ENCODE measurements at places on chromosomes 2 and 18.
A peak's percentile ranks its signal among the peaks of the same experiment; 100 is the strongest.

- DNase-seq, result no peak
These were observed 3.7 kb upstream of the GAD1 start for GRCh38 chr2:170812710-170813600.

DNA sequence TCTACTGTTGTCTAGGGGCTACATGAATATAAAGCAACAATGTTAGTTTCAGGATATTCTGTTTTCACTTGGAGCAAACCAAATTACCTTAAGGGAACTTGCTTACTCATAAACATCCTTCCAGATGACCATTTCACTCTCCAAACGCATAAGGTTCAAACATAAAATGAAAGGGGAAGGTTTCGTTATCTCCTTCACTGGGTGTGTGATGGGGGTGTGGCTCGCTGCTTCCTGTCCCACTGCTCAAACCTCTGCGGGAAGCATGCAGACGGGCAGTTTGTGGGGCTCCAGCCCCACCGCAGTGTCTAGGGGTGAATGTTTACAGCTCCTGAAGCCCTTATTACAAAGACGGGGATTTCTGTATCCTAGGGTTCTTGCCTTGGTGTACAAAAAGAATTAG lies 1310.9 kb upstream of the TMEFF2 start:
- no peak for DNase-seq

GRCh38 chr18:45413180-45413836 lies 202.0 kb upstream of the SLC14A2 start:
- DNase-seq, result no peak

GRCh38 chr18:24089076-24089475 lies 49.8 kb upstream of the CABYR start:
- no peak for DNase-seq

DNA sequence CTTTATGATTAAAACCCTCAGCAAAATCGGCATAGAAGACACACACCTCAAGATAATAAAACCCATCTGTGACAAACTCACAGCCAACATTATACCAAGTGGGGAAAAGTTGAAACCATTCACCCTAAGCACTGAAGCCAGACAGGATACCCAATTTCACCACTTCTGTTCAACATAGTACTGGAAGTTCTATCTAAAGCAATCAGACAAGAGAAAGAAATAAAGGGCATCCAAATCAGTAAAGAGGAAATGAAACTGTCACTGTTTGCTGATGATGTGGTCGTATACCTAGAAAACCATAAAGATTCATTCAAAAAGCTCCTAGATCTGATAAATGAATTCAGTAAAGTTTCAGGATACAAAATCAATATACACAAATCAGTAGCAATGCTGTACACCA lies 16.4 kb upstream of the RPRD1A start:
- no peak for DNase-seq

DNA sequence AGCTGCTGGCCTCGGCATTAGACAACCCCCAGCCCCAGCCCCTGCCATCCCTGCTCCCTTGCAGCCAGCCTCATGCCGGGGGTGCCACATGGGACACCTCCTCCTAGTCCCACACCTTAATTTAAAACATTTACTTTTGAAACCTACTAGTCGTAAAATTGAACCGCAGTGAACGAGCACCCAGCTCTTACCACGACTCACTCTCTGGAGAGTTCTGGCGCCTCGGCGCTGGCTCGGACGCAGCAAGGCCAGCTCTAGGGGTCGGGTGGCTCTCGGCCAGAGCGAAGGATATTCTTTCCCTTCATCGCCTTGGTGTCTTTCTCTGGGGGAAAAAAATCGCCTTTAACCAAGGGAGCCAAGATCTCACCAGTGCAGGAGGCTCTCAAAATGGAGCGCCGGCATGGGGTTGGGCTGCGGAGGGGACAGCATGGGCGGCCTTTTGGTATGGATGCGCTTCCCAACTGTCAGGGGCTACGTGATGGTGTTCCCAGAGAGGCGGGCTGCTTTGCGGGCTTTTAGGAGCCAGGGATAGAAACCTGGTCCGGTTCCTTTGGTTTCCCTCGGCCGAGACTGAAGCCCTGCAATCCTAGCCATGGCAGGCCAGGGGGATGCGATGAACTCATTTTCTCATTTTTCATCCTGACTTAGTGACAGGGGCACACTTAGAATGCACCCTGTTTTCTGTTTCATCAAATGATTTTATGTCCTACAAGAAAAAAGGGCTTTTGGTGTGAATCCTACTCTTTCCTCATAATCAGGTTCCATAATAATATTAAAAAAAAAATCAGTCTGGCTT lies 2.0 kb downstream of the HPCAL1 start:
- DNase-seq, result no peak

DNA sequence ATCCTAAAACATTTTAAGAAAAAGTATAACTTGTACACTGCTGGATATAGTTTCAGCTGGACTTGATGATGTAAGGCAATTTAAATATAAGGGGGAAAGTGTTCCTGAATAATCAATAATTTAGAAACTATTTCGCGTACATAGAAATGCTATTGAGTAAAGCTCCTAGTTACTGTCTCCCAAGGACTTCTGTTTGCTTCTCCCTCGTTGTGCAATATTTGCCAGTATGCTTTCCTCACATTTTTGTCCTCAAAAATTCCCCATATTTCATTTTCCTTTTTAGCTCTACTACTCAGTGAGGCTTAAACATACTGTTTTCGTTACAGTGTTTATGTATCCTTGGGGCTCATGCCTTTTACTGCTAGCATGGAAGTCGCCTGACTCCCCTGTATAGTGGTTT lies 36.9 kb downstream of the ATP9B start:
- DNase-seq, result no peak

GRCh38 chr2:138090330-138090729 lies 126.1 kb downstream of the HNMT start:
- DNase-seq, result no peak

DNA sequence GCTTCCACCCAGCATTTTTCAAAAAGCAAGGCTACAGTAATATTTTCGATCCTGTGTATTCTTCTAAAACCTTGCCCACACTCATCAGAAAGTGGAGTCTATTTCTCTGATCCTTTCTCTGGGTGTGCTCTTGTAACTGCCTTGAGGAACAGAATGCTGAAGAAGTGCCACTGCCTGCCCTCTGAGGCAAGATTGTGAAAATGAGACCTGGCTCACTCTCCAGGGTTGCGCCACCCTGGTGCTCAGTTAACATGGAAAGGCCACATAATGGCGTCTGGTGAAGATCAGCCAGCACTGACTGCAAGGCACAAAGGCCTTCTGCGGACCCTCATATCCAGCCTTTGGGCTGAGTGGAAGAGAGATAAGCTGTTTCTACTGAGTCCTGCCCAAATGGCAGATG lies 11.2 kb upstream of the SH3RF3 start:
- DNase-seq, result no peak

- no peak for DNase-seq
These were observed 149.9 kb downstream of the CYRIA start for GRCh38 chr2:16515696-16516095.

- no peak for DNase-seq
These were observed 88.4 kb upstream of the STK17B start for GRCh38 chr2:196259507-196260481.

DNA sequence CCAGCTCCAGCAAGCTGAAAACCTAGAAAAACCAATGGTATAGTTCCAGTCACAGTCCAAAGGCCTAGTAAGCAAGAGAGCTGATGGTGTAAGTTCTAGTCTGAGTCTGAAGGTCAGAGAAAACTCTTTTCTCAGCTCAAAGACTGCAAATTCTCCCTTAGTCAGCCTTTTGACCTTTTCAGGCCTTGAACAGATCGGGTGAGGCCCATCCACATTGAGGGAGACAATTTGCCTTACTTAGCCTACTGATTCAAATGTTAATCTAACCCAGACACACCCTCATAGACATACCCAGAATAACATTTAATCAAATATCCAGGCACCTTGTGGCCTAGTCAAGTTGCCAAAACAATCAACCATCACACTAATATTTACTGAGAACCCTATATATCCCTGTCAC lies 110.8 kb upstream of the KCNJ3 start:
- no peak for DNase-seq

DNA sequence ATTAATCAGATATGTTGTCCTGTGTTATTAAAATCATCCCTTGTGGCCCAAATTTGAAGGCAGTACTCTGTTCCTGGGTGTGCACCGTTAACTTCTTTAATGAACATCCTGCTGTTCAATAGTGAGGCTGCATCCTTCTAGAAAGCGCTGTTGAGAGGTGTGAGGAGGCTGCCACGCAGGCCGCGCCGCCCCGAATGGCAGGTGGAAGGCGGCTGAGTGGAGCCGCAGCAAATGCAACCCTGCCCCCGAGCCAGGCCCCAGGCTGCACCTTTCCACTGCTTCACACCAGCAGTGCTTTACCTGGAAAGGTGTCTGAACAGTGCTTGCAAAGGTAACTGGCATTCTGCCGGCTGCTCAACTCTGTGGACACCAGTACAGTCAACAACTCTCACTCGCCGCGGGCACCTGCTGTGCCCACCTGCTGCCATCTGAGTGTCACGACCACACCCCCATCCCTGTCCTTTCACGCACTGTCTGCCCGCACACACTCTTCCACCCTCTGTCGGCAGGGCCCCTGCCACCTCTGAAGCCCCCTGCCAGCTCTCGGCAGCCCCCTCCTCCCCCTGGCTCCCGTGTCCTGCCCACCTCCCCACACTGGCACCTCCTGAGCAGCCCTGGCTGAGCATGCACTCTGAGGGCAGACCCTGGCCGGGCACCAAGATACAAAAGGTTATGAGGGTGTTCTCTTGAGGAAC lies 70.9 kb downstream of the ODC1 start:
- DNase-seq, result no peak

GRCh38 chr2:200702646-200703118 lies 109.0 kb upstream of the BZW1 start:
- DNase-seq, result peak; percentile 24

DNA sequence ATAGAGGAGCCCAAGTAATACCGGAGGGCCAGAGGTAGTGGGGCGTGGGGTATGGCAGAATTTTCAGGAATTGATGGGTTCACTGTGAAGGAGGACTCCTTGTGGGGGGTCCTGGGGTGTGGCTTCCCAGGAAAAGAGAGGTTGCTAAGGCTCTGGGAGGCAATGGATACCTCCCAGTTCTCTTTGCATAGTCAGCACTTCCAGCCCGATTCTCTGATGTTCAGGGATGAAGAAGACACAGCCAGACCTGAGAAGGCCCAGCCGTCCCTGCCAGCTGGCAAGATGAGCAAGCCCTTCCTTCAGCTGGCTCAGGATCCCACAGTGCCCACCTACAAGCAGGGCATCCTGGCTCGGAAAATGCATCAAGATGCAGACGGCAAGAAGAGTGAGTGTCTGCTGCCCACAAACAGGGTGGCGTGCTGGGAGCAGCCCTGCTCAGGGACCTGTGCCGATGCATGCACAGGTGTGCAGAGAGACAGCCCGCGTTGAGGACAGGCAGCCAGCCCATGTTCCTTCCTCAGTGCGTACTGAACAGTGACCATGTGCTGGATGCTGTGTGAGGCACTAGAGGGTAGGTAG lies 22.2 kb downstream of the PSD4 start:
- no peak for DNase-seq

DNA sequence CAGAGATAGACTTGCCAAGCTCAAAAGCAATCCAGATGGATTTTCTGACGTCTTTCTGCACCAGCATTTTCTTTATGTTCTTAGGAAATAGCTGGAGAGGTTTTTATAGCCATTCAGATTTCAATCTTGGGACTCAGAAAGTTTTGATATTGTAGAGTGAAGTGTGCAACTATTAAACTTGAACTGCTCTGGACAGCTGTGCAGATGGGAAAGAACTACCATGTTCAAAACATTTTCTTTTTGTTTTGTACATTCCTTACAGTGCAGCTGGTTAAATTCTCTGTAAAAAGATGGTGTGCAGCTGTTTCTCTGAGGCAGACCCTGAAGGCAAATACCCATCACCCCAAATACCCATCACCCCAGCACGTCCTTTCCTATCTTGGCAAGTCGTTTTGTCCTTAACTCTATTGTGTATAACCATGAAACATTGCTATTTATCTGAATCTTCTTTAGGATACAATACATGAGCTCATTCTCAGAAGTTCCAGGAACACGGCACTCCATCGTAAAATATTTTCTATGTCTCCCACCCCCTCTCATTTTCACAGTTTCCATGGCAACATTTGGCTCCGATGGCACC lies 38.8 kb downstream of the AQP4 start:
- DNase-seq, result no peak

- DNase-seq, result no peak
These were observed 135.9 kb upstream of the SERPINE2 start for GRCh38 chr2:224174990-224175389.

DNA sequence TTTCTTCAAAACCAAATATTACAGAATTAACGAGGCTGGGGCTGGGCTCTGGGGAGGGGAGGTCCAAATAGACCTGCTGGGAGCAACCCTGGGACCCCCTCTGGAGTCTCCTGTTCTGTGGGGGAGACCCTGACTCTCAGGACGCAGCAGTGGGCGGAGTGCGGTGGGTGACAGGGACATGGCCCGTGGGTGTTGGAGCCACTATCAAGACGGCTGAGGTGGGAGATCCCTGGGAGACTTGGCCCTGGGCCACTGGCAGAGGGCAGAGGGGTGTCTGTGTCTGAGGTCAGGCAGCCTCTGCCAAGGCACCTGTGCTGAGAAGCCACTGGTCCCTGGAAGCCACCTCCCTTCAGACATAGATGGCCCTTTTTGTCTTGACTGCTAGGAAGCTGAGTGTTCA lies 79.5 kb upstream of the CTDP1 start:
- no peak for DNase-seq

- no peak for DNase-seq
These were observed 36.0 kb downstream of the RMC1 start for GRCh38 chr18:23539296-23539695.

DNA sequence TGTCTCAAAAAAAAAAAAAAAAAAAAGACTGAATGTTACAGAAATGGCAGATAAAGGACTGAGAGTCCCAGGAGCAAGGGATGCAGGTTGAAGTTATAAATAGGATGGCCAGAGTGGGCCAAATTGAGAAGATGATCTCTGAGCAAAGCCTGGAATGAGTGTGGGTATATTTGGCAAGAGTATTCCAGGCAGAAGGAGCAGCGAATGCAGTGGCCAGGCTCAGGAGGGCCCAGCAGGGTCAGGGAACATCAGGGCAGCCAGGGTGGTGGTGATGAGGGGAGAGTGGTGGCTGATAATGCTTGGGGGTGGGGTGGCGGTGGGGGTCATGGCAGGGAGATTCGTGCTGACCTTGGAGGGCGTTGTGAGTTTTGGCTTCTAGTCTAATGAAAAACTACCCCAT lies 141.3 kb upstream of the AGAP1 start:
- DNase-seq, result no peak

- no peak for DNase-seq
These were observed 82.0 kb downstream of the PMS1 start for GRCh38 chr2:189866296-189866695.

- no peak for DNase-seq
These were observed 88.3 kb downstream of the RBMS1 start for GRCh38 chr2:160405077-160405867.

DNA sequence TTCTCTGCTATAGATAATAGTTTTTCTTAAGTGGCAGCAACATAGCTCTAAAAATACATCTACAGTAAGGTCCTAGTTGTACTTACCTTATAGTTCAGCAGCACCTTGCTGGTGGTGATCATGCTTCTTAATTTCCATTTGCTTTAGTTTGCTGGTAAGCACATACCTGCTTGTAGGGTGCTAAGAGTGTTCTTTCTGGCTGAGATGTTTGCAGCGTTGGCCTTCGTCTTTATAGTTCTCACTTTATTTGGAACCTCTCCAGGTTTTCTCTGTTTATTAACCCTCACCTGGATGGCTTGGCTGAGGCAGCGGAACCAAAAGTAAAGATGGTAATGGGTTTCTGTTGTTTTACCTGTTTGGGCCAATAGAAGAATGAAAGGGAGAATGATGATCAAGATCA lies 123.6 kb upstream of the EFEMP1 start:
- DNase-seq, result no peak
